K562 (cell line): ENCODE measurements at places on chromosomes 16 and 17. TPM values are rescaled to one million over a fixed set of nuclear protein-coding genes. Genes with fewer than 3 reads are reported as not detected.

The ARHGAP44 gene
- total RNA-seq: 0.16 and 0.22 TPM in 2 replicates

The MVP gene
- total RNA-seq: 1.4 and 1.9 TPM in 2 replicates

GRCh38 chr16:30780549-30780948 is 6.5 kb downstream of the ZNF629 start:
- no peak for DNase-seq

DNA sequence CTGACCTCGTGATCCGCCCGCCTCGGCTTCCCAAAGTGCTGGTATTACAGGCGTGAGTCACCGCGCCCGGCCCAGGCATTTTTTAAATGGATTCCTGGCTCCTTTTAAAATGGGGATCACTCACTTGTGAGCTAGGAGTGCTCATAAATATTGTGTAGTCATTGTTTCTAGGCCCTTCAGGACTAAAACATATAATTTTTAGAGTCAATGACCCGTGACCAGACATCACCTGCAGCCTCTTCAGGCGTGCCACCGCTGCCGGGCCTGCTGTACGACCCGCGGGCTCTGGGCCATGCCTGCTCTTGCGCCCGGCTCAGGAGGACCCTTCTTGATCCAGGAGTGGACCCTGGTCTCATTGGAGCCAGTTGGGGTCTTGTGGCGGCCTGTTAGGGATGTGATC is 30.8 kb downstream of the EFCAB5 start:
- no peak for DNase-seq

DNA sequence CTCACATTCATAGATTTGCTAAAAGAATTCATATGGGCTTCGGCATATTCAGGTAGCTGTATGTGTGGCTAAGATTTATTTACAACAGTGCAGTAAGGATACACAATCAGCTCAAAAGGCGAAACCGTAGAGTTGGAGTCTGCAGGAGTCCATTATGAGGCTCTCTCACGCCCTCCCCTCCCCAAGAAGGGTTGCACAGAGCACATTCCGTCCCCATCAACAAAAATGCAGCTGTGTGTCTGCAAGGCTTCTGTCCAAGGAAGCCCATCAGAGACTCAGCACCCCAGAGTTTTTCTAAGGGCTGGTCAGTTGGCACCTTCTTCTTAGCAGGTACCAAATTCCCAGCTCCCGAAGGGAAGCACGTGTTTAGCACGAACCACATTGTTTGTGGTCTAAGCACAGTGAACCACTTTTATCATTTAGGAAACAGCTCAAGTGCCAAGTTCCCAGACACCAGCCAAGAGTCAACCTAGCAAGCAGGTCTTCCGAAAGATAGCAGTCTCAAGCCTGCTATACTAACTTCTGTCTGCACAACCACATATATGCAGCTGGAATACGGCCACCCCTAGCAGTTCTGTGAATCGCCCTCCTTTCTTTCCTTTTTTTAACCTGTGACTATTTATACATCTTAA is 28.5 kb upstream of the MEAK7 start:
- peak; percentile 49 for DNase-seq
